ENCODE measurements at places on chromosomes 7 and 10.

DNA sequence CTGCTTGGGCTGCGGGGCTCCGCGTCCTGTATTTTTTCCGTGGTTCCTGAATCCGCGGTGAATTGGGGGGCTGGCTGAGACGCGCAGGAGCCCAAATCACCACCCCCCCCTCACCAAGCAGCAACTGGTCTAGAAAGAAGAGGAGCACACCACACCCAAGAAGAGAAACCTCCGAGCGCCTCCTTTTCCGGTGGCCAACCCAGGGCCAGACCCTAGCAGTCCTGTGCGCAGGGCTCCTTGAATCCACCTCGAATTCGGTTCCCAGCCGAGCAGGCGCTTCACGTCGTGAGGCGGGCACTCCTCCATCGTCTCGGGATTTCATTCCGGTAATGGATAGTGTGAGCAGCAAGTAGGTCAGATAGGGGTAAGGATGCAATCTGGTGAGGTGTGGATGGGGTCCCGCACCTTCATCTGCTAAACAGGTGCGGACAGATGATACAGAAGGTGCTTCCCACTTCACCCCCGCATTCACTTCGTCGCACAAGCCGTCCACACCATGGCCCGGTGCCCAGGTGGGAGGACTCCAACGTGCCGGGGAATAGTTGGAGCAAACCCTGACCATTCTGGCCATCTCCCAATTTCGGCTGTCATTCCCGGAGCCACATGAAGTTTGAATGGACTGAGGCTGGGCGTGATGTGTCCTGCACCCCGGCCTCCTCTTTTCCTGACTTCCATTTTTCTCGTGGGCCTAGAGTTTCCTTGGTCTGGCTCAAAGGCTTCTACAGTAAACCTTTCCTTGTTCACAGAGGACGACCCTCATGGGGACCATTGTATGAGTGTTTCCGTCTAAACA, 19.8 kb upstream of the ZNF273 start:
- no peak for DNase-seq

DNA sequence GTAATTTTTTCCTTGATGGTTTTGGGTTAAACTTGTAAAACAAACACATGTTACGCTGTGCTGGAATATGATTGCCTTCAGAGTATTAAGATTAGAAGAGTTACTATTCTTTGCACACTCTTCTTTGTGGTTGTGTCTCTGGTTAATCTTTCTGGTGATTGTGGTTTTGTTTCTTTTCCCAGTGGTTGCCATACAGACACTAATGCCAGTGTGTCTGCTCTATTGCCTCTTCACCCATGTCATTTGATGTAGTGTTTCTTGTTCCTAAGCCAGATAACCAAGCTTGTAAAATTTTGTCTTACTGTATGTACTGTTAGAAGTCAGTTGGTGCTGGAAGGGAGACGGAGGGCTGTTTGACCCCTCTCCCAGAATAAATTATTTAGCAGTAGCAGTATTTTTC, 124.8 kb downstream of the PHTF2 start:
- no peak for DNase-seq

GRCh38 chr7:27145165-27145913, 1.9 kb upstream of the HOXA5 start:
- no peak for DNase-seq

GRCh38 chr7:29877196-29877595, 70.9 kb downstream of the WIPF3 start:
- DNase-seq, result no peak

DNA sequence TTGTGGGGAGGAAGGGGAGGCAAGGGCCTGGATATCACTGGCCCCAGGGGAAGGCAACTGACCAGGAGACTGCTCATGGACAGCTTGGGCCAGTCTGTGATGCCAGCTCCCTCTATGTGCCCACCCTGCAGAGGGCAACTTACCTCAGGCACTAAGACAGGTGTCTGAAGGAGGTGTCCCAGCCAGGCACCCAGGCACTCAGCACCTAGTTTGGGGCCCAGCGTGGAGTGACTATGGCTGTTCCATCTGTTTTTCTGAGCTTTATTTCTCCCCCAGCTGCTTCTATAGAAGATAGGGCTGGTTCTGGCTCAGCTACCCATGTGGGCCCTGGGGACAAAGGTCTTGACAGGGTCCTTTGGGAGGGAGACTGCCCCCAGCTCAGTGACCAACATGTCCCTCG, 150.6 kb upstream of the PCBD1 start:
- no peak for DNase-seq
